Stimulated activated effector memory CD8-positive, alpha-beta T cell treated with anti-CD3 and anti-CD28 coated beads, Interleukin-12 subunit alpha, Interleukin-12 subunit beta, amount 100 ng/mL, for 72 hours (primary cell): ENCODE measurements at places on chromosomes 5 and 9.
A peak's percentile ranks its signal among the peaks of the same experiment; 100 is the strongest.

DNA sequence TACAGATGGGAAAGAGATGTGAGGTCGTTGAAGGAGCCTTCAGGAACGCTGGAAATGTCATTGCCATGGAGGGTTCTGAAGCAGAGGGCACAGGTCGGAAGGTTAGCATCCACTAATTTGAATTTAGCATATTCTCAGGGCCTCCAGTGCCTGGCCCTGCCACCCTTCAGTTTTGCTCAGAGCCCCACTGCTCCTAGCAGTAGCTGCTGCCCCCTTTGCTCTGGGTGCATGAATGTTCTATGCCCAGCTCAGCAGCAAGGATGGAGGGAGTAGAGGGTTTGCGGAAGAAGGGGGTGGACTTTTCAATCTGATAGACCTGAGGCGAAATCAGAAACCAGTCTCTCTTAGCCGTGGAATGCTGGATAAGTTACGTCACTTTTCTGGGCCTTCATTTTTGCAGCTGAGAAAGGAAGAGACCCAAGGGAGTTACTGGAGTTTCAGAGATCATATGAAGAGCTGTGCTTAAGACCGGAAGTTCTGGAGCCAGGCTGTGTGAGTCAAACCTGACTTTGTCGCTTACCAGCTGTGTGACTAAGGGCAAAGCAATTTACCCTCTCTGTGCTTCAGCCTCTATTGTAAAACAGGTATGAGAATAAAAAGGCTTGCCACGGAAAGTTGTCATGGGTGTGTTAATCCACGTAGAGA is 133.2 kb upstream of the PANK3 start:
- DNase-seq, result no peak

GRCh38 chr5:57896576-57896975 is 414.0 kb upstream of the ACTBL2 start:
- DNase-seq, result no peak

DNA sequence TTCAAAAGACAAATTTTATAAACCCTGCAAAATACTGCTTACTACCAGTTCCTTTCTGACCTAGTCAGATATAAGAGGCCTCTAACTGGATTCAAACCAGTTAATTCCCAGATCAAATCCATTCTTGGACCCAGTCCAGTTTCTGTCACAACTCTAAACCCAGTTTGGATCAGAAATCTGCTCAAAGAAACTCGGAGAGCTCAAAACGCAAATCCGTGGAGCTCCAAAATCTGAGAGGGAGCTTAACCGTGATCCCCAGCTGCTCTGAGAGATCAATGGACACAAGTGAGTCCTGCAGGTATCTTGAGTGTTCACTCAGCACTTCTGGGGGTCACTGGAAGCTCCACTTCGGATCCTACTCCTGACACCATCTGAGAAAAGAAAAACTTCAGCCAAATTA is 348.1 kb upstream of the PTGER4 start:
- DNase-seq, result no peak

DNA sequence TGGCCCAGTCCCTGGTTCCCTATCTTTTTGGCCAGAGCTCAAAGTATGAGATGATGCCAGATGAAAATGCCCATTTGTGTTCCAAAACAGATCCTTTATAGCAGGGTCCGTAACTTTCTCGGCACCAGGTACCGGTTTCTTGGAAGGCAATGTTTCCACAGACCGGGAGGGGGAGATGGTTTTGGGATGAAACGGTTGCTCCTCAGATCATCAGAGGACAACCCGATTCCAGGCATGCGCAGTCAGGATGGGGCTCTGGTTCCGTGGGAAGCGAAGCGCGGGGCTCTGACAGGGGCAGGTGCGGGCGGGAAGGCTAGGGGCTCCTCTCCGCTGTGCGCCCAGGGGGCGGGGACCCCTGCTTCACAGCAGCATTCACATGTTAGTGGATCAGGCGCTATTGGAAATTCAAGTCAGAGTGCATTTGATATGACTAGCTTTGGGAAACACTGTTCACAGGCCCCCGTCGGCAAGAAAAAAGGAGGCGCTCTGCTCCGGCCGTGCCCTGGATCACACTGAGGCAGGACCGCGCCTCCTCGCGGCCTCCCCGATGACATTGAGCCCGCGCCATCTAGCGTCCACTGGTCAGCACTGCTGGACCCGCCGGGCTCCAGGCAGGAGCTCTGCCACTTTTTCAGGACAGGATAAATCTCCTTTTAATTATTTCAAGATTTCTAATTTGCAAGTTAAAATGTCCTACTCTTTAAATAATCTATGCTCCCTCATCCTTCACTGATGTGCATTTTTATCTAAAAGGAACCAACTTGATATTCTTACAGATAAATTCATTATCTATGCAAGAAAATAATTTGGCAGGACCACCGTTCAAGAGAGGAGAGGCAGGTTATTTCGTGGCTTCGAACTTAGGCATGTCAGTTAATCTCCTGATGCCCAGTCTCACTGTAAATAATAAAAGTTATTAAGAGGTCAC is 190.0 kb downstream of the FANCC start:
- peak; percentile 81 for DNase-seq

- no peak for DNase-seq
These were observed 16.3 kb downstream of the IDNK start for GRCh38 chr9:83639266-83639665.

- no peak for DNase-seq
These were observed 616.3 kb downstream of the EBF1 start for GRCh38 chr5:158483281-158483860.

DNA sequence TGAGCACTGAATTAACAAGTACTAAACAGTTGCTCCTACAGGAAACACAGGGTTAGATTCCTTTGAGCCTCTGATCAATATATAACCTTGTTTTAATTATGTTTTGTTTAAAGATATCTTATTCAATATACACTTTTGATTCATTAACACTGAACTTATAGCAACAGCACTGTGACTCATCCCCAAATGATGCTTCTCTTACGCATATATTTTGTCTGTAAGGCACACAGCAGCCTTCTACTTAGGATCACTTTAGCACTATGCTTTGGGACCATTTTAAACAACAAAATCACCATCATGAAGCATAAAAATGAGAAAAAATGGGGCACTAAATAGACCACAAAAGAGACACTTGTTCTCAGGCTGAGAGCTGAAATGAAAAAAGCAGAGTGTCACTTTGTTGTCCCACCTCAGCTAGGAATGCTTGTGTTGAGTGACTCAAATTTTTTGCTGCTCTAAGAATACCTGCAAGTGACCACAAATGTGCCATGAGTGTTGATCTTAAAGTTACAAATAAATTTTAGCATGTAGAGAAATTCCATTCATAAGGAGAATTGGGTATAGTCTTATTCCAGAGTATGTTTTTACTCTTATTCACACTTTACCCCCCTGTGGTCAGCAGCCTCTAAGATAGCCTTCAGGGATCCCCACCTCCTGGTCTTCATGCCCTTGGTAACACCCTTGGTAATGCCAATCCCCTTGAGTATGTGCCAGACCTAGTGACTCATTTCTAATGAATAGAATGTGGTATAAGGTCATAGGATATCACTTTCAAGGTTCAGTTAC is 252.7 kb upstream of the IL12B start:
- no peak for DNase-seq

DNA sequence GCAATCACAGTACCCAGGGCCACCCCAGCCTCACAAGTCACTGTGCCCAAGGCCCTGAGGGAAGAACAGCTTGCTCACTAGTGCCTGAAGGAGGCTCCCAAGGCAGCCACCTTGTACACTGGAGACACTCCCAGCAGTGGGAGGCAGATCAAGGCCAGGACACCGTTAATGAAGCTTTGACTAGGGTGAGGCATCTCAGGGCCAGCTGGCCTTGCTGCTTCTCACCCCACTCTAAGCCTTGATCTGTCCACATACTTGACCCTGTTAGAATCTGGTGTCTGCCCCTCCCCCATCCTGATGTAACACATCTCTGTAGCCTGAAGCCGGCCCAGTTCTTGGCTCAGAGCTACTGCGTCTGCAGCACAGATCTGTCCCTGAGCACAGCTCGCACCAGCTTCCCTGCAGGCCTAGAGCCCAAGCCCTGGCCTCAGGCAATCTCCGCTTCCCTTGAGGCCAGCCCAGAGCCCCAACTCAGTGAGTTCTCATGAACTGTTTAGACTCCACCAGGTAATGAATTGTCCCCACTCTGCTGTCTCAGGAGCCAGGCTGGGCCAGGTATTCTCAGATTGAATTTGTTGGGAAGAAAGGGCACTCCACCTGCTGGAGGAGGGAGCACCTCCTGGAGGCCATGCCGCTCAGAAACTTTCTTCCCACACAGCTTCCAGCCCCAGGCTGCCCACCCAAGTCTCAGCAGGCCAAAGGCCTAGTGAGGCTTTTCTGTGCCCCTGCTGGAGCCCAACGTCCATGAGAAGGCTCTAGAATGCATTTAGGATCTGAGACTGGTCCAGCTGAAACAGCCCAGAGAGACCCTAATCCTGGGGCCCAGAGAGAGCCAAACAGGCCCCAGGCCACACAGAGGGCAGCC is 13.4 kb upstream of the JADE2 start:
- no peak for DNase-seq

- no peak for DNase-seq
These were observed 13.1 kb upstream of the ADGRV1 start for GRCh38 chr5:90545511-90545910.

- no peak for DNase-seq
These were observed 42.8 kb downstream of the STK10 start for GRCh38 chr5:172144931-172145869.

GRCh38 chr9:133727876-133728441 is 10.2 kb downstream of the SARDH start:
- DNase-seq, result no peak

- no peak for DNase-seq
These were observed 11.6 kb upstream of the TYRP1 start for GRCh38 chr9:12681620-12682019.

DNA sequence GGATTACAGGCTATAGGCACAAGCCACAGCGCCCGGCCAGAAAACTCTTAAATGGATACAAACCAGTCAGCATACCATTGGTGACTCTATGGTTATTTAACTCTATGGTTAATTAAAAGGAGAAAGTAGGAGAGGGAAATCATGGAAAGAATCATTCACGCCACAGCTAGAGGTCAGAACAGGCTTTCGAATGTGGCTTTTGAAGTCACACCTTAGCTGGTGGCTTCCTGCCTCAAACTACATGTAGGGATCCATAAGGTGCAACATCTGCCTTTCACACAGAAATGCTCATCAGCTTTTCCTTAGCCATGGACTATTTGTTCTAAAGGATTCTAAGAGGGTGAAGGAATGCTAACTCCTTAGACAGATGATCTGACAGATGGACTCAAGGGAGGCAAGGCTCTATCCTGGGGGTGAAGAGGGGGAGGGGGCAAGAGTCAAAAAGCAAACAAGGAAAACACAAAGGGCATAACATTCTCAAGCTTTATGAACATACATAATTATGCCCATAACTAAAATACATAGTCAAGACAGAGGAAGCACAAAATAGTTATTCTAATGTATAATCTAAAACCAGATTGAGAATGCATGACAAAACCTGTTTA is 130.9 kb downstream of the EFNA5 start:
- DNase-seq, result no peak
